ENCODE measurements at places on chromosomes 16 and 17. TPM values are rescaled to one million over a fixed set of nuclear protein-coding genes. Genes with fewer than 3 reads are reported as not detected.

GRCh38 chr16:57509231-57509923 lies 23.1 kb upstream of the DOK4 start:
- no peaks in the 10 kb centered on the region for H3K27me3 ChIP-seq
- no peak overlapping the region for H3K4me3 ChIP-seq
- no peaks in the 10 kb centered on the region for H3K4me1 ChIP-seq
- H3K36me3 ChIP-seq = peaks cover 4% of the 10 kb centered on the region
- no peak for DNase-seq

NDUFAF8 gene
- 38.6 TPM for total RNA-seq

CTRB2 gene
- not detected for total RNA-seq

- no peak overlapping the region for H3K4me3 ChIP-seq
- H3K27ac ChIP-seq = no peak overlapping the region
- H3K36me3 ChIP-seq = no peaks in the 10 kb centered on the region
- peaks cover 12% of the 10 kb centered on the region for H3K27me3 ChIP-seq
- no peak for DNase-seq
Measured at GRCh38 chr17:5798094-5798493, 213.8 kb upstream of the NLRP1 start.

TIMP2 gene
- 6.2 TPM for total RNA-seq

DNA sequence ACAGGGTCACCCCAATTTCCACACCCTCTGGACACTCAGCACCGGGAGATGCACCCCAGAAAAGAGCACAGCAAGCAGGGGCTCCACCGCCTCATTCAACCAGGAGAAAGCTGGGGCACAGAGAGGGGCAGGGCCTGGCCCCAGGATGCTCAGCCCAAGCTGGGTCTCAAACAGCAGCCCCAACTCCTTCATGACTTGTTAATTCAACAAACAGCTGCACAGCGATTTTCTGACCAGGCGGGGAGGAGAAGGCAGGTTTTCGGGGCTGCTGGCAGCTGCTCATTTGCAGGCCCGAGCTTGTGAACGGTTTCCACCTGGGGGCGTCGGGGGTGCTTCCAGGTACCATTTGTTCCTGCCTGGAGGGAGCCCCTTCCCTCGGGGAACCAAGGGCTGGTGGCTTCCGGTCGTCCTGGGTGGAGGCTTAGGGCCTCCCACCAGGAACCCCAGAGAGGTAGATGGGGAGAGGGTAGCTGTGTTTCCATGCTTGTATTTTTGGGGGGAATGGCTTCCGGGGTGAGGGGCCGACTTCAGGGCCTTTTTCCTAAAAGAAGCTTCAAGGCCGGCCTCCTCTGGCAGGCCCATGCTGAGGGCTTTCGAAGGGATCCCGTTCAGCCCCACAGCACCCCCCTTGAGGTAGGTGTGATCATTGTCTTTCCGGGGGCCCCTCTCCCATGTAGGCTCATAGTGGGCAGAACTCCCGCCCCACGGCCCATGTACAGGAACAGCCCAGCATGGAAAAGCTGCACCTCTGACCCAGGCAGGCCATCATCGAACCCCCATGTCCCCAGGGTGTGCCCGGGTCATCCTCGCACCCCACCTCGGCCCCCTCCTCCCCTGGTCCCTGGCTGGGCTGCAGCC lies 191.6 kb upstream of the GSE1 start:
- H3K27me3 ChIP-seq = no peaks in the 10 kb centered on the region
- no peak overlapping the region for H3K27ac ChIP-seq
- H3K36me3 ChIP-seq = no peaks in the 10 kb centered on the region
- no peak for DNase-seq
- peaks cover 7% of the 10 kb centered on the region for H3K4me1 ChIP-seq
